Neural crest cell (in vitro differentiated cells): ENCODE measurements at places on chromosomes 16 and 17.
A peak's percentile ranks its signal among the peaks of the same experiment; 100 is the strongest.

GRCh38 chr17:1413281-1413791 is 13.3 kb upstream of the YWHAE start:
- no peak for DNase-seq

DNA sequence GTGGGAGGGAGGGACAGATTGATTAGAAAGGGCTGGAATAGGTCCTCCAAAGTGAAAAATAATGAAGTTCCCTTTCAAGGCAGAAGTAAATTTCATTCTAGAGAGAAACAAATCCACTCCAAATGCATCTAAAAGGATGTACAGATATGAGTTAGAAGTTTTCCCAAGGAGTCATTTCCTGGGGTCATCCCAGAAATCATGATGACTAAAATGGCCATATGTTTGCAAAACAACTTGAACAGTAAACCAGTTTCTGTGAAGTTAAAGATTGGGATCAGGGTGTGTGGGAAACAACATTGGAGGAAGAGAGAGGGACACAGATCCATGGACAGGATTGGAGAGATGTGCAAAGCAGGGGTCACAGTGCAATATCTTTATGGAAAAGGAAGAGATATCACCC is 32.5 kb upstream of the ARHGAP44 start:
- no peak for DNase-seq

GRCh38 chr17:76189741-76190140 is 48.7 kb upstream of the FOXJ1 start:
- DNase-seq, result no peak

DNA sequence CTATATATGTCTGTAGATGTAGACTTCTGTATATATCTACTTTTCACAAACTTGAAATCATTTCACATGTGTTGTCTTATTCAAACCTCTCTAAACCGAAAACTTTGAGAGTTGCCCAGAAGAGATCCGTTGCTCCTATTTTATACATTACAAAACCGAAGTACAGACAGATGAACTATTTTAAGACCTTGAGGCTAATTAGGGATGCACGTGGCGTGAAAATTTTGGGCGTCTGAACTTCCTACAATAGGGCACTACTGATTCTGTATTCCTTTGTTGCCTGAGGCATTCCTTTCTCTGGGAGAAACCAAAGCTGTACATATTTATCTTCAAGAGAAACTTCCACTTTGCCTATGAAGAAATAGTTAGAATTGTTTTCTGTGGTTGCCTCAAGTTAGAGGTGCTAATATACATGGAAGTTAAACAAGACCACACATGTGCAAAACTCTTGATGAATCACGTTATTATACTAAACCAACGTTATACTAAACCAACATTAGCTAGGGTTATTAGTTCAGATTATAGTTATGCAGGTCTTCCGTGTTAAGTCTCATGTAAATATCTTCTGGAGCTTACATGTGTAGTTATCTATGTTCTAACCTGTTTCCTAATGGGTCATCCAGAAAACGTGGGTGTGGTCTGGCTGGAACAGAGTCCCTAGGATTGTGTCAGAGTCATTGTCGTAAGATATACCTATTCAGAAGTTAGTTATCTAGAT is 111.2 kb downstream of the RBFOX1 start:
- DNase-seq, result no peak

DNA sequence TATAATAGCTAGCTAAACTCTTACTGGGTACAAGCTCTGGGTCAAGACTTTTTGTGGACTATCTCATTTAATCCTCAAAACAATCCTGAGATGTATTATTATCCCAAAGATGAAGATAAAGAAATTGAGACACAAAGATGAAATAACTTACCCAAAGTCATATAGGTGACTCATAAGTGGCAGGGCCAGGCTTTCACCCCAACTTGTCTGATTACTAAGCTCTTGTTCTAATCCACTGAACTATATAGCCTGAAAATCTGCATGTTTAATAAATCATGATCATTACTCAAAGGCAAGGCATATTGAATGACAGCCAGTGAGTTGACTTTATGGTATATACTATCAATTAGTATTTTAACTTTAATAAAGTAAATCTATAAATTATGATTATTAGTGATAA is 77.4 kb downstream of the SKAP1 start:
- no peak for DNase-seq

- no peak for DNase-seq
Observed at GRCh38 chr16:75311383-75311938, 60.0 kb upstream of the BCAR1 start.

- DNase-seq, result no peak
Observed at GRCh38 chr16:68408967-68409366, 39.3 kb downstream of the SMPD3 start.

DNA sequence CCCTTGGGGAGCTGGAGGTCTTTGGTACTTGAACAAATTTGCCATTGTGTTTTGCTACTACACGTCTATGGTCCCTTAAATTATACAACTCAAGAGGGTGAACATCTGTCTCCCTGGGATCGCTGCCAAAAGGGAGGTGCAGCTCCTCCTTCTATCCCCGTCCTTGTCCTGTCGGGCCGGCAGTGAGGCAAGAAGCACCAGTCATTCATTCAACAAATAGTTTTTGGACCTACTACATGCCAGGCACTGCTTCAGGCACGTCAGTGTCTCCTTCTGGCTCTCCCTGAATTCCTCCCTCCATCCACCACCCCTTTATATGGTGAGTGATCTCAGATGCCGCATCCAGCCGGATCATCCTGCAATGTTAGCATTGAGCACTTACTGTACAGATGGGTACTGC is 2.2 kb upstream of the RPL38 start:
- no peak for DNase-seq

GRCh38 chr16:74742051-74742481 is 32.6 kb downstream of the FA2H start:
- no peak for DNase-seq

DNA sequence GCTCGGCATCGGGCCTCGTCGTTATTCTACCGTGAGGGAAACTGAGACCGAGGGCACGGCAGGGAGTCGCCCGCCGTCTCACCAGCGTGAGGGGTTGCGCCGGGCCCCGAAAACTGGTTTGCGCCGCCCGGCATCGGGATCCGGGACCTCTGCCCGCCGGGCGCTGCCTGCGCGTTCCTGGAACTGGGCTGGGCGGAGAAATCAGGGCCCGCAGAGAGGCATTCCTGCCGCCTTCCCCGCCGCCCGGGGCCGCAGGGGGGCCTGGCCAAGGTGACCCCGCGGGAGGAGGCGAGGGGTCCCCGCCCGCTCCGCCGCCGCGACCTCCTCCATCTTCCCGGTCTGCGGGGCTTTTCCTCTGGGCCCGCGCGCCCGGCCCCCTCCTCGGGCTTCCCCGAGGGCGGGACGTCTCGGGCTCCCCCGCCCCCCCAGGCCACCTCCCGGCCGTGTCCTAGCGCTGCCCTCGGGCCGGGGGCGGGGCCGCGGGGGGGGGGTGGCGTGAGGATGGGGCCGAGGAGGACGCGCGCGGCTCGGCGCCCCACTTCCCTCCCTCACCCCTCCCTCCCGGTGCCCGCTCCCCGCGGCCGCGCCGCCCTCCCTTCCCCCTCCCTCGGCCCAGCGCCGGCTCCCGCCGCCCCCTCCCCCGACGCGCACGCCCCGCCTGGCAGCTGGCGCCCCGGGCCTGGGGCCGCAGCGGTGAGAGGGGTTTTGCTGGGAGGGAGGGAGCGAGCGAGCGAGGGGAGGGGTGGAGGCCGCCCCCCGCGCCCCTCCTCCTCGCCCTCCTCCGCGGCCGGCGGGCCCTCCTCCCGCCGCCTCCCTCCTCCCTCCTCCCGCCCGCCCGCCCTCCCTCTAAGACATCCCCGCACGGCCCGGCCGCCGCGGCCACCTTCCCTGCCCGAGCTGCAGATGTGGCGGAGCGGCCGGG is at the start of gene GLIS2:
Gene GLIS2, plus strand, starts transcription at position 882 of the 922 bp plus-strand sequence. CDS start 16,214 bp downstream, outside the sequence.
- peak; percentile 66 for DNase-seq

DNA sequence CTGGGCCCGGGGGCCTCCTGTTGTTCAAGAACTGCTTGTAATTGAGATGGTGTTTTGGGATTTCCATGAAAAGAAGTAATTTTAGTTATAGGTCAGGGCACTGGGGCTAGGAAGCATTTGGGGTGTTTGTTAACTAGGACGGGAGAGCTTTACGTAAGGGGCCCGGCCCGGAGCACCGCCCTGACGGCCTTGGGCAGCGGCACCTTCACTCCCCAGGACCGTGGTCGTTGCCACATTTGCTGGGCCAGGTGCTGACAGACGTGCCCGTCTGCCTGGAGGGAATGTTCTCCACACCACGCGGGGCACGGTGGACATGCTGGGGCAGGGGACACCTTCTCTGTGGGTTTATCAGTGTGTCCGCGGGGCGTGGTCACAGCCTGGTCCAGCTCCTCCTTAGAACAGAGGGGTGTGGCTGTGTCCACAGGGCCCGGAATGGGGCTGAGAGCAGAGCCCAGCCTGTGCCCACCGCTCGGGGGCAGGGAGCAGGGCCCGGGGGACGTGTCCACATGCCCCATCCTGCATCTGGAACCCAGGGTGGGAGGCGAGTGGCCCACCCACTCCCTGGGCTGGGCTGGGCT is 57.7 kb downstream of the BAIAP2 start:
- no peak for DNase-seq

DNA sequence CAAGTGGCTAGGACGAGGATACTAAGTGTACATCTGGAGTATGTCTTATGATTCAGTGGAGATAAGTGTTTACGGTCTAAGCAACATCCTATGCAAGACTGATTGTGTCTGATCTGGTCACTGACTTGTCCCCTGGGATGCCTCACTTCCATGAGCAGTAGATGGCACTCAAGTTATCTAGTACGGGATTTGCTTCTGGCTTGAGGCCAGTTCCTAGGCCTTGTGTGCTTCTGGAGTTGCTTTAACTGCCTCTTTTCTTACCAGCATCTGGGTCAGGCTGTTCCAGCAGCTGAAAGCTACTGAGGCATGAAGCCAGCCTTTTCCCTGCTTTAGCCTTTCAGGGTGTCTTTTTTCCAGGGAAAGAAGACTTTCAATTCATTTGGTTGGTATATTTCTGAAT is 23.0 kb downstream of the SUPT6H start:
- DNase-seq, result no peak

DNA sequence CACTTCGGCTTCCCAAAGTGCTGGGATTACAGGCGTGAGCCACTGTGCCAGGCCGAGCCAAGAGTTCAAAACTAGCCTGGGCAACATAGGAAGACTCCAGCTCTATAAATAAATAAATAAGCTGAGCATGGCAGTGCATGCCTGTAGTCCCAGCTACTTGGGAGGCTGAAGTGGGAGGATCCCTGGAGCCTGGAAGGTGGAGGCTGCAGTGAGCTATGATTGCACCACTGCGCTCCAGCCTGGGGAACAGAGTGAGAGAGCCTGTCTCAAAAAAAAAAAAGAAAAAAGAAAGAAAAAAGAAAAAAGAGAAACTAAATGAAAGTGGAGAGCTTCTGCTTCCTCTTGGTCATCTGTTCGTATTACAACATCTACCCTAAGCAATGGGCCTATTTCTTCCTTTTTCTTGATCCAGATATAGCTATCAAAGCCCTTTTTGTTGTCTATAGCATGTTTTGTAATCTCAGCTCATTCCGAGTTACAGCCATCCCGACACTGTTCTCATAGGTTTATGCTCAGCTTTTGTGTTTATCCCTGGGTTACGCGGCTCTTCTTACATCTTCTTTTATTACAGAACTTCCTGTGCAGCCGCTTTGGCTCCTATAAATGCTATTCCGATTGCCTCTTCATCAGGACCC is 14.1 kb upstream of the MAPK3 start:
- no peak for DNase-seq

DNA sequence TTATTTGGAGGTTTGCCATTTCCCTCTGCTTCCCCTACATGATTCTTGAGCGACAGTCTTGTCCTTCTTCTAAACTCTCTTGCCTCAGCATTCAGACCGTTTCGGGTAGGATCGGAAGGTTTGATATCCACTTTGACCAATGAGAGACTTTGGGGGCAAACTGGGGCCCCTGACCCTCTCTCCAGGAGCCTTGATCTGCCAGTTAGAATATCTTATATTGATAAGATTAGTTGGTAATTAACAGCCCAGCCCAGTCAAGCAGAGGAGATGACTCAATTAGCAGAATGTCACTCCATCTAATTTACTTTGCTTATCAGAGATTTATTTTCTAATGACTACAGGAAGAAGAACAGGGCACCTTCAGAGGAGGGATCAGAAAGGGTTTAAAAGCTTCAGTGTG is 532.8 kb downstream of the XYLT1 start:
- DNase-seq, result no peak

- no peak for DNase-seq
Observed at GRCh38 chr17:34565713-34566112, 13.7 kb upstream of the TMEM132E start.

DNA sequence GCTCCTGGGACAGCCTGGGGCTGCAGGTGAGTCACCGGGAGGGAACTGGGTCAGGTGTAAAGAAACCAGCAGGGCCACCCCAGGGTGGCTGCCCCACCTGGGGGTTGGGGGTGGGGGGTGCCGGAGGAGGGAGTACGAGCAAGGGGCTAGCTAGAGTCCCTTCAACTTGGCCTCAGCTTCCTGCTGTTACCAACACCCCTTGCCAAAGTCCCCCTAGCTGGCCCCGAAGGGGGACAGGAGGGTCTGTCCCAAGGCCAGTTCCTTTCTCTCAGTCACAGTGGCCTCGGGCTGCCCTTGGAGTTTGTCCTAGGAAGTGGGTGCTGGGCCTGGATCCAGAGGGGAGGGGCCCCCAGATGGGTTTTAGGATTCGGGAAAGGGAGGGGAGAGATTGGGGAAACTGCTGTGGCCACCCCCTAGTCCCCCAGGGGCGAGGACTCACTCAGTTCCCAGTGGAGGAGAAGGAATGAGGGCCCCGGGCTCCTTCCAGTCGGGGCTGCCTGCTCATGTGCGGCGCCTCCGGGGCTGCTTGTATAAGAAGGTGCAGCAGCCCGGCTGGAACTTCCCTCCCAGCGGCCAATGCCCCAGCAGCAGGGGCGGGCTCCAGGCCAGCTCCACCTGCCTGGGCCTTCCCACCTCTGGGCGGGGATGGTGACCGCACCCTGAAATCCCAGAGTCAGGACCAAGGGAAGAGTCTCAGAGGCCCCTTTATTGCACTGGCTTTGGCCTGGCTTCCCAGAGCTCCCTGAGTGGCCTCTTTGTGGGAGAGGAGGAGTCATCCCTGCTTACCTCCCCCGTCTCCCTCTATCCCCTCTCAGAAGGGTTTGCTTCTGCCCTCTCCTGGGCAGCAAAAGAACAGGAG is 7.3 kb downstream of the ARHGAP27 start:
- DNase-seq, result peak; percentile 39

- no peak for DNase-seq
Observed at GRCh38 chr17:3818786-3819185, 17.8 kb upstream of the ITGAE start.

DNA sequence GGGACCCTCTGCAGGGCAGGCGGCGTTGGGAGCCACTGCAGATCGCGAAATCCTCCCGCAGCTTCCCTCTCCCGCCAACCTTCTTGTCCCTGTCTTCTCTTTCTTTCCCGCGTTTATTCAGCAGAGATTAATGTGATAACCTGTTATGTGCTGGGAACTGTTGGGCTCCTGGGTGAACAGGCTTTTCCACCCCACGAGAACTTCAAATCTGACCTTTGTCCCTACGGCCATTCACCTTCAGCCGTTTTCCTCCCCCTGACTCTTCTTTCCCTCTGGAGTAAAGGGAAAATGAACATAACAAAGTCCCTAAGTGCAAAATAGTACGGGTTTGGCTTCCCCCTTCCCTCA is 15.2 kb upstream of the KPNA2 start:
- DNase-seq, result no peak
